ENCODE measurements at places on chromosomes 7 and 10.

DNA sequence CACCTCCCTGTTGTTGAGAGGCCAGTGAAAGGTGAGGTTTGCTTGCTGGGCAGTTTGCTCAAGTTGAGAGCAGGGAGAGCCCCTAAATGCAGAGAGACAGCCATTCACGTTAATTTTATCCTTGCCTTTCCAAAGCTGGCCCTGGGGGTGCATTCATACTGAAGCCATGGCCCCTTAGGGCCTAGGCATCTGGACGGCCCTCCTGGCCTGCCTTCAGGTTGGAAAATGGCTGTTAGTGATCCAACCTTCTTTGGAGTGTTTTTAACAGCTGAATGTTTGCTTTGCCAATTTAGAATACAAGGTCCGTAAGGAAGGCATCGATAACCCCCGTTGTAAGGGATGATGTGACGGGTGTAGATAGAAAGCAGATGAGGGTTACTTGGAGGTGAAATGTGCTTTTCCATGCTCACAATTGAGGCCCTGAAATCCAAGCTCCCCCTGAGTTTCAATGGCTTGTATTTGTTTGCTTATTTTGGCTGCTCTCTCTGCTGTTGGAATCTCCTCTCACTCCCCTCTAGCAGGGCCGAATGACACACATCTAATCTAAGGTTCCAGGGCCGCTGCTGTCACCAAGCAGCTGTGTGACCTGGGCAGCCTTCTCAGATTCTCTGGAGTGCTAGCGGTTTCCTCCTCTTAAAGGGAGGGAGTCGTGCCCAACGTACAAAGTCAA is 171.6 kb upstream of the MKI67 start:
- DNase-seq: no peak

DNA sequence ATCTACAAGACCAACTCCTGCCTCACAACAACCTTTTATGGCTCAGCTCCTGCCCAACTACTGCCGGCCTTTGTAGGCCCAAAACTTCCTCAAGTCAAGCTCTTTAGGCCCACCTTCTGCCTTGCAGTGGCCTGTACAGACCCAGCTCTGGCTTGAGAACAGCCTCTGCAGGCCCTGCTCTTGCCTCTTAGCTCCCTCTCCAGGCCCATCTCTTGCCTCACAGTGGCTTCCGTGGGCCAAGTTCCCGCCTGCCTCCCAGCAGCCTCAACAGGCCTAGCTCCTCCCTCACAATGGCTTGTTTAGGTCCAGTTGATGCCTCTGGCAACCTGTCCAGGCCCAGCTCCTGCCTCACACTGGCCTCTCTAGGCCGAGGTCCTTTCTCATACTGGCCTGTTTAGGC is 32.4 kb upstream of the VKORC1L1 start:
- DNase-seq: no peak

DNA sequence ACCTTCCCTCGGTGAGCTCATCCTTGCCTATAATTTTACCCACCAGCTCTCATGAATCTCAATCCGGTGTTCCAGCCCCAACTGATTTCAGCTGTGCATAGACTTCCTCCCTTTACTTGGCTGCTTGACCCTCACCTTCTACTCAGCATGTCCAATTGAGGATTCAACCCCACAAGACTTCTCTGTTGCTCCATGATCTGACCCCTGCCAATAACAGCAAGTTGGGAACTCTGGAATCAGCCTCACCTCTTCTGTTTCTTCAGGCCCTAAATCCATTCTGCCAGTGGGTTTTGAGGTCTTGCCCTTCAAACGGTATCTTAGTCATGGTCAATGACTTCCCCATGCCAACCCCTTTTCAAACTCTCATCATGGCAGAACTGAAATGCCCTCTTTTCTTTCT is 390.4 kb downstream of the CALN1 start:
- no peak for DNase-seq

- DNase-seq: no peak
These were observed 67.7 kb upstream of the ITGA8 start for GRCh38 chr10:15787426-15787825.

DNA sequence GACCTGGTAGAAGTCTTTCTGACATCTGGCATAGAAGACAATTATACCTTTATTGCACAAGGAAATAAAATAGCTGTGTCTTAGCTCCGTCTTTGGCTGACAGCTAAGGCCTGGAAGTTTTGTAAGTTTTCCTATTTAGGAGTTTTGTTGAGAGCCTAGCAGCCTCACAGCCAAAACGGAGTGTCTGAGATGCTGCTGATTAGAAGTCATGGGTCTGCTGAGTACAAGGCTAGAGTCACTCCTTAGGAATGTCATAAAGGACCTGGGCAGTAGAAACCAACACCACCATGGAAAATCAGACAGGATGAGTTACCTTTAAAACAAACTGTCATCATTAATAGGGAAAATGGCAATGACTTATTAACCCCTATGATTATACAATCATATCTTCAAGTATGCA is 442.5 kb downstream of the KCNMA1 start:
- peak; percentile 89 for DNase-seq

DNA sequence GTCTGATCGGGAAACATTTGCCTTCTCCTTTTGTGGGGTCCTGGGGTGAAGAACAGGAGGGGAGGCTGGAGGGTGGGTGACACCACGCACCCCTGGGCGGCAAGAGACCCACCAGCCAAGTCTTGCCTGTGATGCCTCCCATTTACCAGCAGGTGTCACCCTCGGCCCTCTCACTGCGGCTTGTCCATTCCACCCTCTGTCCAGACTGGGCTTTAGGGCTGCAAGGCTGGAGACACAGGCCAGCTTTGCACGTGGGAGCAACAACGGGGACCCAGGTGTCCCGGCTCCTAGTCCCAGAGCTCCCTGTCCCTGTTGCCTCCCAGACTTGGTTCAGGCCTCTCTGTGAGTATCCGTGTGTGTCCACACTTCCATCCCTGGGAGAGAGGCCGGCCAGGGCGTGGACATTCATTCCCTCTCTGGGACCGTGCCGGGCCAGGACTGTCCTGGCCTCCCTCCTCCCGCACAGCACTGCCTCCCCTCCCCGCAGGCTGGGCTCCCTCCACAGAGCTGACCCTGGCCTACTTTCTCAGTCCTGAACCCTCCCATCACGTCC is 36.2 kb upstream of the GTF2IRD1 start:
- DNase-seq: peak; percentile 76

DNA sequence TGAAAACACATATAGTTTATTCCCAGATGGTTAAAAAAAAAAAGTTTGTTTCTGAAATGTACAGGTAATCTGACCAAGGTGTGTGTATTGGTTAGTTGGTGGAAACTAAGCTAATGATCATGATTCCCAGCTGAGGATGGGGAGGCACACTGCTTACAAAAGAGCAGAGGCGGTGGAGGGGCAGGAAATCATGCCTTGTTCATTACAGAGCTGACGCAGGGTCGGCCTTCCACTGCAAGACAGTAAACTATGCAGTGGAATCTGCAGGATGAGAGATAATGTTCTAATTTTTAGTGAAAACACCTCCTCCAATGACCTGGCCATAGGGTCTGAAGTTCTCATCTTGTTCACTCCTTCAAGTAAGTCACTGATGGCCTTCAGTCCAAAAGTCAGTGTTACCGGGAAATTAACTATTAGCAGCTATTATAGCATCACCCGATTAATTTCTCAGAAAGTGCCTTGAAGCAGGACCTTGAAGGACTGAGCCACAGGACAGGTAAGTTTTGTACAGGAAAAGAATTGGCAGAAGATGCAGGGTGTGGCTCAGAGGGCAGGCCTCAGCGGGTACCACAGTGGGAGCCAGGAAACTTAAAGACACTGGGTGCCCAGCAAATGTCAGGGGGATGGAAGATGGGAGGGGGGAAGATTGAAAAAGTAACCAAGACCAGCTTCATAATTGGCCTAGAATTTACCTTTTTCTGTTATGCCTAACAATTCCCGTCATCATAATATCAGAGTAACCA is 36.0 kb downstream of the MYOF start:
- peak; percentile 39 for DNase-seq

DNA sequence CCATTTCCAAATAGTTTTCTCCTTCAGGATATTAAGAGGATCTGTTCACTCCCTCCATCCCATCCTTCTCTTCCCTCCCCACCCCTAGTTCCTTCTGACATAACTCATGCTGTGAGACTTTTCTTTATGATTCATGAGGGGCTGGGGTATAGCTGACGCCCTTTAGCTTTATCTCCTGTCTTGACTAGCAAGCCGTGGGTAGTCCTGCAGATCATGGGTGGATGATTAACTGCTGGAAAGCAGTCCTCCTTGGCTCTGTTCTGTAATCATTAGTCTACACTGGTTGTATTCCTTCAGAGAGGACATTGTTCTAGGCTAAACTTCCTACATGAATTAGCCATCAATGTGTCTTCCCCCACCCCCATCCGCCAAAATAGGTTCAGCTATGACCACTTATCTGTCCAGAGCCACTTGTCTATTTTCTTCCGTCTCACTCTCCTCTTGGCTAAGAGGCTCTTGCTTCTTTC is 135.4 kb downstream of the LRRC4 start:
- no peak for DNase-seq

- peak; percentile 69 for DNase-seq
These were observed 25.3 kb downstream of the GARIN1A start for GRCh38 chr7:128697302-128697905.

DNA sequence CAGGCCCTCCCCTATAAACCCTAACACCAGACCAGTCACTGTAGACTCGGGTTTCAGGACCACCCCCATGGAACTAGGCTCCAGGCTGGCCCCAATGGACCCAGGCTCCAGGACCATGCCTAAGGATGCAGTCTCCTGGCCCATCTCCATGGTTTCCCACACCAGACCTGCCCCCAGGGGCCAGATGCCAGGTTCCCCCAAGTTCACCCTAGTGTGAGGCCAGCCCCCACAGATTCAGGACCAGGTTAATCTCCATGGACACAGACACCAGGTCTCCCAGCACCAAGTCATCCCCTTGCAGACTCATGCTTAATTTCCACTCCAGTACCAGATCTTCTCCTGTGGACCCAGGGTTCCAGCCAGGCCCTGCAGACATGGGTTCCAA is 103.8 kb upstream of the LANCL2 start:
- DNase-seq: no peak

DNA sequence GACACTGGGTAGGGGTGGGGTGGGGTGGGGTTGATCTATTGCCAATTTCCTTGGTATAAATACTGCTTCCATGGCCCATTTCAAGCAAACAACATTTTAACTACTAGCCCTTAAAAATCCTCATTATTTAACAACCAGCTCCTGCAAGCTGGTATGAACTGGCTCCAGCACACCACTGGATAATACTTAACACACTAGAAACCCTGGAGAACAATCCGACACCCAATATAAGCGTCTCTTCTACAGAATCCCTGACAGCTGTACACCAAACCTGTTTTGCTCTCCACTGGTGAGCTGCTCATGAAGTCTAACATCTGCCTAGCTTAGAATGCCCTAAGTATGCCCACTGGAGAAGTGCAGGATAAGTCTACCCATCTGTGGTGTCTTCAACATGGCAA is 116.8 kb downstream of the HIPK2 start:
- DNase-seq: no peak

DNA sequence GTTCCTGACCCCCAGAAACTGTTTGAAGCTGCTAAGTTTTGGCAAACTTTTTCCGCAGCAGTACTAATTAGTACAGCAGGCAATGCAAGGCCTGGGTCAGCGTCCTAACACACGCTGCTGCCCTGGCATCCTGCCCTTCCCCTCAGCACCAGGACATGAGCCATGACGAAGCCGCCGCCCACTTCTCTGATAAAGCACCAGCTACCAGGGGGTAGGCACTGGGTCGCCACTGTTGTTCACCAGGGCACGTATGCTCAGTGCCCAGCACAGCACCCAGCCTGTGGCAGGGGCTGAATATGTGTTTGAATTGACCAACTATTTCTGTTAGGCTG is 59.5 kb downstream of the CHST15 start:
- peak; percentile 10 for DNase-seq

GRCh38 chr10:133204226-133205015 is 25.6 kb upstream of the UTF1 start:
- DNase-seq: no peak

DNA sequence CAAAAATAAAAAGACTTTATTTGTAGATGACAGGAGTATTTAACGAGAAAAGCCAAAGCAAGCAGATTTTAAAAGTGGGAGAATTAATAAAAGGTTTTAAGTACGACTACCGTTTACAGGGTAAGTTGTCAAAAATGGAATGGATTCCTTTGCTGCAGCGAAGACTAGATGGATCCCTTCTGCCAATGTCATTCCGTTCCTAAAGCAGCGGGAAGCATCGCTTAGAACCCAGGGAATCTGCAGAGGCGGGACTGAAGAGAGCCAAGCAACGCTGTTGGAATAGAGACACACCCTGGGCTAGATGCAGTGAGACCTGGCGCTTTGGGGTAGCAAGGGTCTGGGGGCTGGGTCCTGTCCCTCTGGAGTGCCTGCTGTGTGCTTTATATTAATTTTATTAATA is 303.1 kb upstream of the MKI67 start:
- DNase-seq: no peak

GRCh38 chr7:42381161-42381560 is 144.2 kb upstream of the GLI3 start:
- no peak for DNase-seq

- no peak for DNase-seq
These were observed 189.0 kb upstream of the SH2B2 start for GRCh38 chr7:102097601-102098161.

- peak; percentile 26 for DNase-seq
These were observed 45.8 kb upstream of the WIPI2 start for GRCh38 chr7:5143935-5144903.

- DNase-seq: peak; percentile 38
These were observed 32.4 kb downstream of the TACC2 start for GRCh38 chr10:122021379-122021778.

DNA sequence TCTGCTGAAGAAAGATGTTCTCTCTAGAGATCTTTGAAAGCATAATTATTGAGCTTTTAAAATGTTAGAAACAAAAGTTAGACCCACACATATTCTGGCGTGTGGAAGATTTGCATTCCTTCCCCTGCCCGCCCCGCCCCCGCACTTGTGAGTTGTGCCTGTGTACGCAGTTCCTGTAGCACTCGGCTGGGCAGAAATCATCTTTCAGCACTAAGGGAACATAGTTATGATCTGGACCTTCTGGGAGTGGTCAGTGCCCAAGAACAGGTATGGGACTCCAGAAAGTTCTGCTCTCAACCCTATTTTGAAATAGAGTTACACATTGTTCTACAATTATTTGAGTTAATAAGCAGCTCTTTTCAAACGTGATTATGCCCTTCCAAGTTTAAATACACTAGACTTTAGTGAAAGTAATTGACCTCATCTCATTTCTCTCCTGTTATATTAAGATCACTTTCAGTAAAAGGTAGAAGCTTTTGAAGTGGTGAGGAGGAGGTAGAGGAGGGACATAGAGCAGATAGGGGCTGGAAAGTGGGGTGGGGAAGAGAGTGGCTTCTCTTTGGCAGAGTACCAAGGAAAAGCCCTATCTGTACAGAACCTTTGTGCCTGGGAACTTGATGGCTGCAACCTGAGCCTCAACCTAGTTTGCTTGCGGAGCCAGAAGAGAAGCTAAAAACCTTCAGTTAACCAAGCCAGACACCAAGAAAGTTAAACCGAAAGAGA is 5.7 kb downstream of the BLVRA start:
- DNase-seq: peak; percentile 68

GRCh38 chr10:7425691-7426090 is 14.9 kb upstream of the SFMBT2 start:
- no peak for DNase-seq

GRCh38 chr7:44145969-44146911 is 5.1 kb upstream of the MYL7 start:
- DNase-seq: peak; percentile 53

- no peak for DNase-seq
These were observed 110.7 kb downstream of the WDR37 start for GRCh38 chr10:1166828-1167275.

All from choroid plexus epithelial cell (primary cell).